ENCODE measurements at places on chromosomes 3 and 15.

DNA sequence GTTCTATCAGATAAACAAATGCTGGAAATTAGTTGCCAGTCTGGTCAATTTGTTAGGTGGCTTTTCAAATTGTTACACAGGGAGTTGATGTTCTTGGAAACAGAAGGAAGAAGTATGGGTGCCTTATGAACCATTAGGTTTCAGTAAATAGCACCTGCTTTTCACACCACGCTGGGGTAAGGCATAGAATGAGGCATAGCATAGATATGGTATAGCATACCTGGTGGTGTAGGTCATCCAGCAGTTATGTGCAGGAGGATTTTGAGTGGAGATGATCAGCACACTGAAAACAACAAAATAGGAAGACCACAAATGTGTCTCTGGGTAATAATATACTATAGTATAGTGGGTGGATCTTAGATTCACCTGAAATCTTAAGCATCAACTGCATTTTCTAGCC, 121.4 kb downstream of the GMPS start:
- DNase-seq = no peak

DNA sequence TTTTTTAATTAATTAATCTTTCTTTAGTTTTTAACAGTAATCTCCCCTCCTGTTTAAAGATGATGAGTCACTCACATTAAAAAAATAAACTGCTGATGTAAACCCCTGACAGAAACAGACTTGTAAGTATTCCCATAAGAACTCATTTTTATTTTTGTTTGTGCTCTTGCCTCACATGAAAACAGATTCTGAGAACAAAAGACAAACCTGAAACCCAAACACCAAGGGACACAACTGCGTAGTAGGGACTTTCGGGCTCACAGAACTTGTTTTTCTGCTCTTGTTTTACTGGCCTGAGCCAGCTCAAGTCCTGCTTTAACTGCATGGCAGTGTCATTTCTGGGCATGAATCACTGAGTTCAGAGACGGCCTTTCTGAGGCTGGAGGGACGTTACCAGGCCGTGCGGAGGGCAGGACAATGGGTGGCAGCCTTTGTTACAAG, 600.8 kb downstream of the FOXP1 start:
- no peak for DNase-seq

GRCh38 chr3:37993820-37994638, 3.4 kb downstream of the VILL start:
- peak; percentile 44 for DNase-seq

GRCh38 chr15:91970142-91970541, 116.6 kb downstream of the SLCO3A1 start:
- DNase-seq = no peak

GRCh38 chr3:60746695-60747416, 504.4 kb downstream of the FHIT start:
- no peak for DNase-seq

DNA sequence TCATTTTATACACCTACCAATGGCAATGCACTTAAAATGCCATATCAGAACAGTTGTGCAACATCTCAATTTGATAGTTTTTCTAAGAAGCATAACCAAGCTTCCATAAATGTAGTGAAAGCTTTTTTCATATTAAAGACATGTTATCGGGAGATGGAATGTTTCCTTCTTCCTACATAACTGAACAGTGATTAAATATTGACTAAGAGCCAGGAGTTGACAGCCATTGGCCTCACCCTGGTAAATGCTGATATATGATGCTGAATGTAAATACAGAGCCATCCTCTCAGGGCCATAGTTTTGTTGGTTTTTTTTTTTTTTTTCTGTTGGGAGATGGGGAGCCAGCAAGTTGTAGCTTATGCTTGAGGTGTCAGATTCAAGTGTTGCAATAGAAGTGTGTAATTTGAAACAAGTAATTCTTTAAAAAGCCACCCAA, 203.3 kb upstream of the IL12A start:
- no peak for DNase-seq

GRCh38 chr15:70602834-70603560, 160.4 kb downstream of the UACA start:
- DNase-seq = no peak

DNA sequence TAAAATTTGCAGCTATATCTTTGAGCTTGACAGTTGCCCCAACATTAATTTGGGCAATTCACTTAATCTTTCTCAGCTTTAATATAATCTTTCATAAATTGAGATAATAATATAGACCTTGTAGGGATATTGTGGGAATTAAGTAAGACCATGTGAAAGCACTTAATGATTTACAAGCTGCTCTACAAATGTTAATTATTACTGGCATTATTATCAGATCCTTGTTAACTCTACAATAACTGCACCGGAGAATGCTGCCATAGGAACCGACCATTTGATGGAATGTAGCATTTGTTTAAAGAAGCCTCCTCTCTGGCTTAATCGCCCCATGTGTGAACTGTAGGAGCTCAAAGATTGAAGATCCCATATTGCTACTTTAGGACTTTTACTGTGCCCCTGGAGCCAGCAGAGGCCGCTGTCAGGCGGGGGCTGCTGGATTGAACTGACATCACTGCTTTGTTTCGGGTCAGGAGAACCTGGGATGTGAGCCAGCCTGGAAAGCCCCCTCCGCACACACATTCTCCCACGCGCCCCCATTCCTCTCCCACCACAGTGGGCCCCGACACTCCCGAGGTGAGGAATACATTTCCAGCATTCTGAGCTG, 154.2 kb upstream of the TNIK start:
- DNase-seq = no peak

DNA sequence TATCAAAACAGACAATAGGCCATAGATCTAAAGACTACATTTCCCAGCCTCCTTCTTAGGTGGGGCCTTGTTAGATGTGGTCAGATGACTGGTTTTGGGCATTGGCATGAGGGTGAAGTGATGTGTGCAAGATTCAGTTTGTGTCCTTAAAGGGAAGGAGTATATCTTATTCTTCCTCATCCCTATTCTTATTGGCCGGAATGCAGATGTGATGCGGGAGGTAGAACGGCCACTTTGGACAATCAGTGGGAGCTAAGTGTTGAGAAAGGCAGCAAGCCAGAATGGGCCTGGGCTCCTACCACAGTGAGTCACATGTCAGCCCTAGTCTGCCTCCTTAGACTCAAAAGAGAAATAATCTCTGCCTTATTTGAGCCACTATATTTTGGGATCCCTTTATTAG, 89.8 kb upstream of the MEX3B start:
- DNase-seq = no peak

DNA sequence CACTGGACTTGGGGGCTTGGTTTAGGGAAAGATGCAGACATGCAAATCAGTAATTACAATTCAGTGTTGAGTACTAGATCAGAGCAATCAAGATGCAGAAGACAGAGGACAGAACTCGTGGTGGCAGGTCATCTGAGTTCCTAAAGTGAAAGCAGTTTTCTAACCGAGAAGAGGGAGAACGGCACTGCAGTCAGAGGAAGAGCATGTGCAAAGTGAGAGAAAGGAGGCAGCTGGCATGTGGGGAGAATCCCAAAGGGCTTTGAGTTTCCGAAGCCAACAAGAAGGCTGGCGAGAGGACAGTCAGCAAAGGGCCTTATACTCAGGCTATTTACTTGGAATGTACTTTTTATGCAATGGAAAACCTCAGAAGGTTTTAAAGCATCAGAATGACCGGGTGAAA, 87.0 kb downstream of the ANP32A start:
- no peak for DNase-seq

DNA sequence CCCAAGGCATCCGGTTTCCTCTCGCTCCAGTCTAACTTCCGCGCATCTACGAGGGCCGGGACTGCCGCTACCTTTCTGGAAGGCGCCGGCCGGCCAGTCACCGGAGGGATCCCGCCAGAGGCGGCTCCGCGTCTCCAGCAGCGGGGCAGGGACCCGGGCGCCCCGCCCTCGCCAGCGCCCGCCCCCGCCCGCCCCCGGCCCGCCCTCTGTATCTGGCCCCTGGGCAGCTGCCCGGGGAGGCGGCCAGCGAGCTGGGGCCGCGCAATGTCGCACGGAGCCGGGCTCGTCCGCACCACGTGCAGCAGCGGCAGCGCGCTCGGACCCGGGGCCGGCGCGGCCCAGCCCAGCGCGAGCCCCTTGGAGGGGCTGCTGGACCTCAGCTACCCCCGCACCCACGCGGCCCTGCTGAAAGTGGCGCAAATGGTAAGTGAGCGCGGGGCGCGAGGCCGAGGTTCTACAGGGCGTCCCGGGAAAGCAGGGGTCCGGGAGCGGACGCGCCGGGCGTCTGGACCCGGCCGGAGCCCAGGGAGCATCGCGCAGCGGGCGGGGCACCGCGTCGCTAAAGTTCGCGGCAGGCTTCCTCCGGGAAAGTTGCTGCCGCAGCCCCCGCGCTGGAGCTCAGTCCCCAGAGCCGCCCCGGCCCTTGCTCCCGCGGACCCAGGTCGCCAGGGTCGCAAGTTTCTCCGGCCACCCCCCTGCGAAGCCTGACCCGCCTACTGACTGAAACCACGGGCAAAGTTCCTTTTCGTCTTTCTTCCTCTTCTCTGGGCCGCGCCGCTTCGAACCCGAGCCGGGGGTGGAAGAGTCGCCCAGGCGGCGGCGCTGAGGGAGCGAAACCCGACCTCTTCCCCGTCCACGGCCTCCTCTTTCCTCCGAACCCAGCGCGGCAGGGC, at the start of gene CMTM7:
CMTM7 (plus strand) TSS at position 211 of the 893 bp plus-strand sequence; CDS start at position 265, 54 bp downstream.
- DNase-seq = peak; percentile 38

GRCh38 chr3:173249457-173249856, 108.4 kb upstream of the SPATA16 start:
- no peak for DNase-seq

DNA sequence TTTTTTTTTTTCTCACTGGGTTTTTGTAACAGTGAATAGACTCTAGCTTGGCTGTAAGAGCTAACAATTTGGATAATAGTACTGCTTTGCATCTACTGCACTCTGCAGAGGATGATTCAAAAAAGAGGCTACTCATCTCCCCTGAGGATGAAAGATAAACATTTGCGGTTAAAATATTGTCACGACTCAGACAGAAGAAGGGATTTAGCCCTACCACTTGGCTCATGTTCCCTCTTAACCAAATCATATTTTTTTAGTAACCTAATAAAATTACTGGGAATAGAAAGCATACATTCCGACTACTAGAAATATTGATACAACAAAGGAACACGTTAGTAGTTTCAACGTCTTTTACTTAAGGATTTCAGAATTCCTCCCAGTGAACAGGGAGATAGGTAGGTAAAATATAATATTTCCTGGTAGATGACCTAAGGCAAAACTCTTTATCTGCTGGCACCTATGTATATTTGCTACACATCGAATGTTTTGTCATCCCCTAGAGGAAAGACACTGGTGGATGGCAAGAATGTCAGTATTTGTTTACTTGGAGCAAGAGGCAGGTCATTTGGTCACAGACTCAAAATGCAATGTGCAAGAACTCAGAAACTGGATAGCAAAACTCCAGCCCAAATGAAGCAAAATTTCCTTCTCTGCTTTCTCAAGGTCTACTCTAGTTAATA, 110.8 kb downstream of the GREM1 start:
- DNase-seq = no peak

- no peak for DNase-seq
These were observed 19.2 kb downstream of the FOXP1 start for GRCh38 chr3:71564361-71564760.

DNA sequence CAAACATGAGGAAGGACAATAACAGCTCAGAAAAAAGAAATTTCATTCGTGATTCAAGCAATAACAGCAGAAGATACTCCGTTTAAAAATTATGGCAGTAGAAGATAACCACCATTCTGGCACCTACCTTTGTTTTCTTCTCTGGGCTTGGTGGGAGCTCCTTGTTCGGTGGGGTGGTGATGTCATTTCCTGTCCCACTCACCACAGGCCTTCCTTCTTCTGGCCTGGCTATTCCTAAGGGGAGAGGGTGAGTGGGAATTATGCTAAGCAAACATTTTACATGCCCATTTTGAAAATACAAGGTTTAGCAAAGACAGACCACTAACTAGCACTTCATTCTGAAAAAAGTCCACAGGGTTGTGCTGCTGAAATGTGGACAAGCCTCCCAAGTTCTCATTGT, 74.4 kb downstream of the DHX30 start:
- no peak for DNase-seq

GRCh38 chr3:160956785-160957184, 148.4 kb downstream of the B3GALNT1 start:
- no peak for DNase-seq

- no peak for DNase-seq
These were observed 14.3 kb upstream of the ABHD5 start for GRCh38 chr3:43676441-43676840.

DNA sequence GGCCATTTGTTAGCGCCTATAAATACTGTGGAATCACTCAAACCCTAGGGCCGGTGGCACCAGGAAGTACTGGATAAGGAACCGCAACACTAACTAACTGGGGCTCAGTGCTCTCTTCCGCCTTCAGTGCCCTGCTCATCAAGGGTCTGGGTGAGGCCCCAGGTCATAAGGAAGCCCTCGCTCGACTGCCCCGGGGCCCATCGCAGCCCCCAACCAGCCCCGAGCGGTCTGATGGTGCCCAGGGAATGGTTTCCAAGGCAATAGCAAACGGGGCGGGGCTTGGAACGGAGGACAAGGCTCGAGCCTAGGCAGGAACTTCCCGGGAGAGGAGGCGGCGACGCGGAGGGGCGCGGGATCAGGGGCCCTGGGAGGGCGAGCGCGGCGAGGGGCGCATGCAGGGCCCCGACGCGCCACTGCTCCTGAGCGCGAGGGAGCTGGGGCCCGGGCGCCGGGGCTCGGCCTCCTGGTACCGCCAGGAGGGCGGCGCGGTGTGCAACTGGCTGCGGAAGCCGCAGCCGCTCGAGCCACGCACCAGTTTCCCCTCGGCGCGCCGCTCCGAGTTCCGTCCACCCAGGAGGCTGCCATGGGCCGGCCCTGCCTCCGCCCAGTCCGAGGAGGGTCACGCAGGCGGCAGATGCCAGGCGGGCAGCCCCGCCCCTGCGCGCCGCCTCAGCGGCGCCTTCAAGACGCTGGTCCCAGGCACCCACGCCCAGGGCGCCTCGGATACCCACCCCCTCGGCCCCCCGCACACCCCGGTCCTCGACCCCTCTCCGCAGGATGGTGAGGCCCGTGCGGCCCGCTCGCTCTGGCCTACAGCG, at the start of gene TTLL3:
TTLL3 (plus strand) TSS at position 648 of the 818 bp plus-strand sequence. CDS start 400 bp downstream, outside the sequence.
- DNase-seq = peak; percentile 14

- peak; percentile 63 for DNase-seq
These were observed 25.9 kb downstream of the SMAD3 start for GRCh38 chr15:67091071-67091979.

DNA sequence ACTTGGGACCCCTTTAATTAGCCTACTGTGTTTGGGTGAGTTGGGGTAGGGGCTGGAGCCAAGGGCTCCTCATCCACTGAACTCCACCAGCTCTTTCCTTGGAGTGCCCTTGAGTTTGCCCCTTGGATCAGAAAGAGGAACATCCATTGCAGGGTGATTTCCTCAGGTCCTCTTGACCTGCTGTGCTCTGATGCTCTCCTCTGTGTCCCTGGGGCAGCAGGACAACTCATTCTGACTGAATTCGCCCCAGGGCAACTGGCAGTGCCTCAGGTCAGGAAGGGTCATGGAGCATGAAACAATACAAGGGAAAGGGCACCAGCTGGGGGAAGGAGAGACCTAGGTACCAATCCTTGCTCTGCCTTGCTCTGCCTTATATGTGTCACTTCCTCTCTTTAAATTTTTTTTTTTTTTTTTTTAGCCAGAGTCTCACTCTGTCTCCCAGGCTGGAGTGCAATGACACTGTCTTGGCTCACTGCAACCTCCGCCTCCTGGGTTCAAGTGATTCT, 47.8 kb downstream of the BSN start:
- no peak for DNase-seq

GRCh38 chr3:126630020-126630419, 24.9 kb downstream of the TXNRD3 start:
- no peak for DNase-seq

- no peak for DNase-seq
These were observed 64.2 kb downstream of the SCAPER start for GRCh38 chr15:76840830-76841460.

- no peak for DNase-seq
These were observed 123.1 kb upstream of the UMPS start for GRCh38 chr3:124607163-124607562.

- no peak for DNase-seq
These were observed 6.6 kb upstream of the ADGRG7 start for GRCh38 chr3:100602506-100603444.

Measured in activated T-helper 1 cell treated with anti-CD3 and anti-CD28 coated beads, Interleukin-2, amount 50 U/mL, for 16 hours (primary cell).